Colonic mucosa (tissue), 4 donors: ENCODE measurements at places on chromosomes 7 and 10. TPM values are rescaled to one million over a fixed set of nuclear protein-coding genes. Genes with fewer than 3 reads are reported as not detected.

Gene SMKR1
- total RNA-seq: not detected

Gene PTF1A
- total RNA-seq: not detected

DNA sequence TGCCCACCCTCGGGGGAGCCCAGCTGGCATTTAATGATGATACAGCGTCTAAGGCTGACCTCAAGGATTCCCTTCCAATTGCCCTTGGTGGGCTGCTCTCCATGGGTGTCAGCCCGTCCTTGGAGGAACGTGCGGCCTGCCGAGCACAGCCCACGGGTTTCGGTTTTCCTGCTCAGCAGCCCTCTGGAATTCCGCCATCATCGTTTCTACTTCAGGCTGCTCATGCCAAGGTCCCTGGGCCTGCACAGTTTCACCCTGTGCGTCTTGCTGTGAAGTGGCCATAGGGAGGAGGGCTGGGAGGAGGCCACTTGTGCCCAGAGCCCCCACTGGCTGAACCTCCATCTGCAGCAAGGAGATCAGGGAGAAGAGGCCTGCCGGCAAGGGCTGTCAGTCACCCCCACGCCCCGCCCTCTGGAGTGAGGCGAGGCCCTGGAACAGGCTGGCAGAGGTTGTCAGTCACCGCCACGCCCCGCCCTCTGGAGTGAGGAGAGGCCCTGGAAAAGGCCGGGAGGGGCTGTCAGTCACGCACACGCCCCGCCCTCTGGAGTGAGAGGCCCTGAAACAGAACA is 82.8 kb downstream of the CHST15 start:
- no peaks in the 10 kb centered on the region for H3K36me3 ChIP-seq
- no peaks in the 10 kb centered on the region for H3K27me3 ChIP-seq
- no peaks in the 10 kb centered on the region for H3K4me1 ChIP-seq
- H3K27ac ChIP-seq: no peak overlapping the region

DNA sequence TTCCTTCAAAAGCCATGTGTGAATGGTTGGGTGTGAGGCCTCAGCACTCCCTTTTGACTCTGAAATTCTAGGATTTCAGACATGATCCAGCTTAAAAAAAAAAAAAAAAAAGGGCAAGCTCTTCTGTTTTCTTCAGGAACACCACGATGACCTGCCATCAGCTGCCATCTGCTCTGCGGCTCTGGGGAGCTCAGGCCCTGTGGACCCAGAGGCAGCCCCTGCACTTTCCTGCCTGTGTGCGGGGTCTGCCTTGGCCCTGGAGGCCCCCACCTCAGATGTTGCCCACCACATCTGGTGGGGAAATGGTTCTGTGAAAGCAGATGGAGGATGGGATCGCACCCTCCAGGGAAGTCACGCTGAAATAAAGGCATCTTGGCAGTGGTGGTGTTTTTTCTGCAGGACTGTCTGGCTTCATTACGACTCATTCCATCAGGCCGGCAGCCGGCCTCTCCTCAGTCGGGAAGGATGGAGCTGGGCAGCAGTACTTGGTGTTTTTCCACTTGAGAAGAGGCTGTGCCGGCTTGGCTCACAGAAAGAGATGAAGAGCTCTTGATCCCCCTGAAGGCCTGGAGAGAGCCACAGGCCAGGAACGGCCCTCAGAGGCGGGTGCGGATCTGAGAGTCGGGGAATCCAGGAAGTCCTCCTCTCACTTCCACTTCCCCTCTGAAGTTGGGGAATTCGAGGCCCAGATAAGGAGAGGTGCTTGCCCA is 66.1 kb upstream of the AQP1 start:
- no peaks in the 10 kb centered on the region for H3K4me1 ChIP-seq
- no peak overlapping the region for H3K27ac ChIP-seq
- H3K27me3 ChIP-seq: no peaks in the 10 kb centered on the region
- no peak for DNase-seq
